Right lobe of liver (tissue), 6 donors: ENCODE measurements at places on chromosomes 6 and 20.

- DNase-seq: no peak
Measured at GRCh38 chr6:74973591-74973990, 232.3 kb downstream of the COL12A1 start.

- no peak for DNase-seq
Measured at GRCh38 chr6:819122-819521, 126.2 kb upstream of the EXOC2 start.

- DNase-seq: no peak
Measured at GRCh38 chr6:126182650-126183311, 157.1 kb upstream of the CENPW start.

DNA sequence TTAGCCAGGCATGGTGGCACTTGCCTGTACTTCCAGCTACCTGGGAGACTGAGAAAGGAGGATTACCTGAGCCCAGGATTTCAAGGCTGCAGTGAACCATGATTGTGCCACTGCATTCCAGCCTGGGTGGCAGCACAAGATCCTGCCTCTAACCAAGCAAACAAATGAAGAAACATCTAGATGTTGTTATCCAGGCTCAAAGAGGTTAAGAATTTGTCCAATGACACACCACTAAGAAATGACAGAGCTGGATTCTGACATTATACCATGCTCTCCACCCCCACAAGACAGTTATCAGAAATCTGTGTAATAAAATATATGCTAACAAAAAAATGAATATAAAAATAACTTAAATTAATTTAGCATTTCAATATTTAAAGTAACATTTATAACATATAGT, 925.5 kb upstream of the SLC35B3 start:
- no peak for DNase-seq

- DNase-seq: no peak
Measured at GRCh38 chr6:151241853-151242252, 2.1 kb downstream of the AKAP12 start.

DNA sequence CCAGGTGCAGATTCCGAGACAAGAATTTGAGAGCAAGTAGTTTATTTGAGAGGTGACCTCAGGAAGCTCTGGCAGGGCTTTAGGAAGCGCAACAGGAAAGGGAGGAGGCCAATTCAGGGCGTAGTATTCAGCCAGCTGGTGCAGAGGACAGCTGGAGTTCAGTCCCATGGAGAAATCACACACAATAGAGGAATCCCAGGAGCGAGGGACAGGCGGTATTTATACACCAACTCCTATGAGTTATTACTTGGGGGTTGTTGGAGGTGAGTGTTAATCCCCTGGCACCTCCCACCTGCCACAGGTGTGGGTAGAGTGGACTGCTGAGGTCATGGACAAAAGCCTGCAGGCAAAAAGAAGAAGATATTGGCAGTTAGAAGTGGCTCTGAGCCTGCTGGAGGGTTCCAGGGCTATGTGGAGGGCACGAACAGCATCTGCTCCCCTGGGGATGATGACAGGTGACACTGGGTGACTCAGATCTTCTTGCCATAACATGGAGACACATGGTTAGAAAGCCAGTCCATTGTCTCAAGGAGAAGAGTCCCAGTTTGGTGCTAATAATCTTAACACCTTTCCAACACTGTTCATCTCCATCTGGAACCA, 13.9 kb upstream of the SULF2 start:
- DNase-seq: no peak

- no peak for DNase-seq
Measured at GRCh38 chr6:167915139-167915538, 82.3 kb upstream of the KIF25 start.

- DNase-seq: no peak
Measured at GRCh38 chr6:156455847-156456246, 321.3 kb upstream of the ARID1B start.

DNA sequence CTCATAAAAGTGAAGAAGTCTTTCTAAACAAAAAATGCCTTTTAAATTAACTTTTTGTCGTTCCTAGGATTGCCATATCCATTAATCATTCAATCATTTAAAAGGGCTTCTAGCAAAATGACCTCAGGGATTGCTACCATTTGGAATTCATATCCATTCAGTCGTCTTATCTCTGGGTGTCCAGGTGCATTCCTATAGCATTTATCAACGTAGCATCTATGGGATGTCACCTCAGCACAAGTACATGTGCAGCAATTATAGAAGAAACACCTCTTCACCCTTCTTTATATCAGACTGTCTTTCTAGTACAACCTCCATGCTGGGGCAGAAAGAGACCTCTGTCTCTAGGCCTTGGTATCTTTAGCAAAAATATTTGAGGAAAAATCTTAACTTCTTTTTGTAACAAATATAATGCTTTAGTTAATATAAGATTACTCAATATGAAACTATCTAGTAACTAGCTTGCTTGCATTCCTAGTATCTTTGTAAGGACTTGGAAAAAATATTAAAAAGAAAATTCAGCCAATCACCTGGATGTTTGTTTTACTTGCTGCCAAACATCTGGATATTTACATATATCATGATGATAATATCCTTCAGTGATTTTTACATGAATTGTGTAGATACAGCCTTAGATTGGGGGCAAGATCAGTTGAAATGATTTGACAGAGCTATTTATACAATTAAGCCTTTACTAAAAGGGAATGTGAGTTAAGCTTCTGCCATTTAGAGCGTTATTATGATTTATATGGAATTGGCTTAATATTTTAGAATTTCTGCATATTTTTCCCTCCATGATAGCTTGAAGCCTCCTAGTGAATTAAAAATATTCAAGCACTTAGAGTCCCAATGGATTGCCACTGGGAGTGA, 356.8 kb downstream of the HDGFL1 start:
- DNase-seq: no peak

- no peak for DNase-seq
Measured at GRCh38 chr6:143251288-143251687, 190.6 kb downstream of the AIG1 start.

GRCh38 chr6:145043926-145044500, 691.3 kb downstream of the EPM2A start:
- no peak for DNase-seq

GRCh38 chr6:34771727-34772126, 14.4 kb downstream of the SNRPC start:
- no peak for DNase-seq

GRCh38 chr6:13215390-13215789, 112.9 kb downstream of the TBC1D7 start:
- no peak for DNase-seq
